ENCODE measurements at places on chromosomes 13 and 19.
A peak's percentile ranks its signal among the peaks of the same experiment; 100 is the strongest.

- DNase-seq, result no peak
Measured at GRCh38 chr13:55062662-55063061, 2034.0 kb downstream of the OLFM4 start.

GRCh38 chr19:32652894-32653598 is 21.9 kb downstream of the ANKRD27 start:
- peak; percentile 33 for DNase-seq

DNA sequence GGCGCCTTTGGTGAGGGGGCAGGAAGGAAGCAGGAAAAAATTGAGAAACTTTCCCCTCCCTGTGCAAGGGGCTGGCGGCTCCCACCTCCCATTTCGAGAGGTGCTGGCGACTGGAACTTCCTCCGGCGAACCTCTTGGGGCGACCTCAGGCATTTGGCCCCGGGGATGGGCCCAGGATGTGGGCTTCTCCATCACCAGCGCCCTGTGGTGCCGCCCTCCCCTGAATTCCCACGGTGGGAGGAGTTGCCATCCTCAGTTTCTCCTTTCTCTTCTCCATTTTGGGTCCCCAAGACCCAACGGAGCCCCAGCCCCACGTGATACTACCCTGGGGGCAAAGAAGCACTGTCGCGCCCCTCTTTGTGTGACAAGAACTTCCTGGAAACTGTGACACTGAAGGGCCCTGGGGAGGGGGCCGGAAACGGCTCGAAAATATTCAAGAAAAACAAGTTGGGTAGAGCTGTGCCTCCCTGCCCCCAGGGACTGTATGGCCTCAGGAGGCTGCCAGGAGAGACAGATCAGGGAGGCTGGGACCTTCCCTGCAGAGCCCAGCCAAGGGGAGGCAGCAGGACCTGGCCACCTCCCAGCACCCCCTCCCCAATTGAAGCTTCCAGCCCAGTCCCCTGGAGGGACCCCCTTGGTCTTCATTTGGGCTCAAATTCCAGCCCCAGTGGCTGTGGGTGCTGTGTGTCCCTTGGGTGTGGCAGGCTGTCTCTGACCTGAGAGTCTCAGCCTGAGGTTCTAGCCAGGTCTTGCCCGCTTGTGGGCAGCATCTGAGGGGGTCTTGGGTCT is 16.2 kb upstream of the AP1M2 start:
- DNase-seq, result no peak

- no peak for DNase-seq
Measured at GRCh38 chr19:48856921-48857320, 11.5 kb downstream of the PLEKHA4 start.

GRCh38 chr13:35979361-35979951 is 151.7 kb downstream of the DCLK1 start:
- no peak for DNase-seq

DNA sequence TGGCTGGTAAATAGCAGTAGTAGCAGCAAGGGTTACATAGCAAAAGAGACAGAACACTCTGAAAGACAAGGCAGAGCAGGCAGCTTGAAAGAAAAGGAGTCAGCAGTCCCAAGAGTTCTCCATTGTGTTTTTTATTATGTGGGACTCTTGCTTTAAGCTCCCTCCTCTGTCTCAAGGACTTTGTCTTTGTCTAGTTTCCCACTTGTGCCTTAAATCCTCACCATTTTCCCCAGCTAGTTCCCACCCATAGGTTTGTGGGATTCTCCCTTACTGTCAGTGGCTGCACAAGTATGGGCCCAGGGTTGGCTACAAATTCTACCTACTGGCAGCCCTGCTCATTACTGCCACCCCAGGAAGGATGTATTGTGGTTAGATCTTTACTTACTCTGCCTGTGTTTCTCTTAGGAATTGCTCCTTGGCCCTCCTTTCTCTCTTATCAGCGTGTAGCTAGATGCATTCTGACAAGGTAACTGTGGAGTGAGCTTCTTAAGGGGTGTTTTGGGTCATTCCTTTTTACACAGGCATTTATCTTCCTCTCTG is 413.4 kb upstream of the PCDH9 start:
- DNase-seq, result no peak

DNA sequence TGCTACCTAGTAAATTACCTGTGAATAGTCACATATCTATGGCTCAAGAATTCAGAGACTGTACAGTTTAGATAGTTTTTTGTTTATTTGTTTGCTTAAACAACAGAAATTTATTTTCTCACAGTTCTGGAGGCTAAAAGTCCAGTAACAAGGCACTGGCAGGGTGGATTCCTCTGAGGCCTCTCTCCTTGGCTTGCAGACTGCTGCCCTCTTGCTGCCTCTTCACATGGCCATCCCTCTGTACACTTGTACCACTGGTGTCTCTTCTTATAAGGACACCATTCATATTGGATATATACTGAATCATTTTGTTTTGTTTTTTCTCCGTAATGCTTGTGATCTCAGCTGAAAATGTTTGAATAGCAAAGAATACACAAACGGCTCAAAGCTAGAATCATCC is 56.4 kb upstream of the MIR17HG start:
- no peak for DNase-seq

DNA sequence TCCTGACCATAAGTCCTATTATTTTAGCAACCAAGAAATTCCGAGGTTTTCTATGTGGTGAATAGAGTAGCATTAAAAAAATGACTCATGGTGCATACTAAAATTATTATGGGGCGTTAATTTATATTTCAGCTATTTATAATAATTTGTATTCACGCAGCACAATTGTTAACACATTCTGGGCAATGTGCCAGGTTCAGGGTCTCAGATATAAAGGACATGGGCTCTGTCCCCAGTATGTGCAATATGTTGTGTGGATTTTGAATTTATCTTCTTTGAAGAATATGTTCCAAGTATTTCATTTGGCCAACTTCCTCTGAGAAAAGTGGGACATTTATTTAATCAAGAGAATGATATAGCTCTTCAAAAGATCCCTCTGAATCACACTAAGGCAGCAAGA is 1434.7 kb upstream of the PRR20A start:
- peak; percentile 70 for DNase-seq

- no peak for DNase-seq
Measured at GRCh38 chr19:27746691-27747380, 1466.1 kb downstream of the UQCRFS1 start.

- DNase-seq, result no peak
Measured at GRCh38 chr19:54339646-54340358, 840 bp upstream of the LILRA4 start.

DNA sequence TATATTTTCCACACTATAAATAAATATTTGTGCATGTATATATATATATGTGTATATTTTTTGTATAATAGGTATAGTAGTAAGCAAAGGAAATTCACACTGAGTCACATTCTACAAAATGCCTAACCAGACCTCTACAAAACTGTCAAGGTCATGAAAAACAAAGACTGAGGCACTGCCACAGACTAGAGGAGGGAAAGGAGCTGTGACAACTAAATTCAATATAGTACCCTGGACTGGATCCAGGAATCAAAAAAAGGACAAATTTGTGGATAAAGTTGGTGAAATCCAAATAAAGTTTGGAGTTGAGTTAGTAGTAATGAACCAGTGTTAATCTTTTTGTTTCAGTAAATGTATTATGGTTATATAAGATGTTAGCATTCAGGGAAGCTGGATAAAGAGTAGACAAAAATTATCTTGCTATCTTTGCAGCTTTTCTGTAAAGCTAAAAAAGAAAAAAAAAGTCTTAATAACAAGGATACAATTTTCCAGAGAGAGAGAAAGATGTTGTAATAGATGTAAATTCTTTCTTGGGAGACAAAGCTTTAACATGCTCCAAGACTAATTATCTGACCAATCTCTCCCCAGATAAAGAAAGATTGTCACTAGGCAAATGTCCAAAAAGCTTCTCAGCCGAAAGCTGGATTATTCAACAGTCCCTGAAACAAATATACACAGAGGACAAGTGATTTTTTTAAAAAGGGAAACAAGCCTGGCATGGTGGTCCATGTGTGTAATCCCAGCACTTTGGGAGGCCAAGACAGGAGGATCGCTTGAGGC is 19.1 kb downstream of the SYDE1 start:
- no peak for DNase-seq

DNA sequence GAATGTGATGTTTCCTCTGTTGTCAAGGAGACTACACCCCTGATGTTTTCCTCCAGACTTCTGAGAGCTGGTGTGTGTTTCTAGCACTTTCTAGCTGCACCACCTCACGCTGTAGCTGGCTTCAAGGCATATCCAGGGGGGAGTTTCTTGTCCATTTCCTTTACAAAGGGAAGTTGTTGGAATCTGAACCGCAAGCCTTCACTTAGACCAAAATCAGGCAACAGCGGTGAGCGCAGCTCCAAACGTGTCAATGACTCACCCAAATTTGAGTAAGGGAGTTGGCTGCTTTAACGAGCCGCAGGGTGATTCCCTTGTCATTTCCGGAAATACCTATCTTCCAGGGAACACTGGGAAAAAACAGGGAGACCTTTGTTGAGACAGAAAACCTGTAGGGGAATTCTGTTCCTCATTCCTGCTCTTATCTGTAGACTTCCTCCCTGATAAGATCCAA is 2.5 kb downstream of the LDLR start:
- DNase-seq, result no peak

DNA sequence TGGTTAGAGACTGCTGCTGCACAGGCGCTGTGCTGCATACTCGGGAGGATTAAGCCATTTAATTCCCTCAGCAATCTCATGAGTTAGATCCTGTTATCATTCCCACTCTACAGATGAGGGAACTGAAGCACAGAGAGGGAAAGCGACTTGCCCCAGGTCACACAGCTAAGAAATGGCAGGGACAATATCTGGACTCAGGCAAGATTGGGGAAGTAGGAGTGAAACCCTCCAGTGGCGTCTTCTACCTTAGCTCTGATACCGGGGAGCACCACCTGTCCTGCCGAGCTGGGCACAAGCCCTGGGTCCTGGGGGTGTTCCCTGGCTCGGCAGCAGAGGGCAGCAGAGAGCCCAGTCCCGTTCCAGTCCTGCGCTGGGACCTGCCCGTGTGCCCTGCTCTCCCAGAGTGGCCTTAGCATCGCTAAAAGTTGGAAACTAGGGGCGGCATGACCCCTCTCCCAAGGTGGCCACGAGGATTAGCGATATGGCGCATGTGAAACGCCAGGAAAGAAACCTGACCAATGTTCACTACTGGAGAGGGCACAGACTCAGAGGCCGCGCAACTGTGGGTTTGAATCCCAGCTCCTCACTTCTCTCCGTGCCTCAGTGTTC is 20.5 kb downstream of the CYTH2 start:
- peak; percentile 54 for DNase-seq

- DNase-seq, result no peak
Measured at GRCh38 chr19:18131841-18132596, 20.9 kb upstream of the PIK3R2 start.

DNA sequence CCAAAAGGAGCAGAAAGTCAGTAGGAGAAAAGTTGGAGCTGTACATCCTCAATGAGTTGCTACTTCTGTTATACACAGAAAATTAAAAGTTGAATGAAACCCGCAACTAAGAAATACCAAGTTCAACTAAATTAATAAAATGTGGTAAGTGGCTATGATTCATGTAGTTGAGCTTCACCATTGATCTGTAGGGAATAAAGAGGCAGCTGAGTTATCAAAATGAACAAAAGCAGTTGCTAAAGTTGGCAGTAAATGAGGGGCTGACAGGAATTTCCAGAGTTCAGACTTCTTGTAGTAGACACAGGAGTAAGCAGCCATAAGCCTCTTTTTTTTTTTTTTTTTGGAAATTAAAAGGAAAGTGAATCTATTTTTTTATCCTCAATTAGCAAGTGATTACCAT is 234.6 kb downstream of the POSTN start:
- DNase-seq, result no peak

DNA sequence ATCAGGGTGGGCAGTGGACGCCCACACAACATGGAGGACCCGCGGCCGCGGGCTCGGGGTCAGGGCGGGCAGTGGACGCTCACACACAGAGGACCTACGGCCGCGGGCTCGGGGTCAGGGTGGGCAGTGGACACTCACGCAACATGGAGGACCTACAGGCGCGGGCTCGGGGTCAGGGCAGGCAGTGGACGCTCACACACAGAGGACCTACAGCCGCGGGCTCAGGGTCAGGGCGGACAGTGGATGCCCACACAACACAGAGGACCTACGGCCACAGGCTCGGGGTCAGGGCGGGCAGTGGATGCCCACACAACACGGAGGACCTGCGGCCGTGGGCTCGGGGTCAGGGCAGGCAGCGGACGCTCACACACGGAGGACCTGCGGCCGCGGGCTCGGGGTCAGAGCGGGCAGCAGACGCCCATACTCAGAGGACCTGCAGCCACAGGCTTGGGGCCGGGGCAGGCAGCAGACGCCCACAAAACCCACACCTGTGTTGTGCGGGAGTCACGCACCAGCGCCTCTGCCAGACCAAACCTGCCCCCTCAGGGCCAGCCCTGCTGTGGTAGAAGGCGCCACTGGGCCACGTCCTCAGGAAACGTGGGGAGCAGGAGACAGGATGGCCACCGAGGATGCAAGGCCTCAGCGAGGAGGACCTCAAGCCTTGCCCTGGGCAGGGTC is 27.6 kb upstream of the C13orf46 start:
- no peak for DNase-seq

DNA sequence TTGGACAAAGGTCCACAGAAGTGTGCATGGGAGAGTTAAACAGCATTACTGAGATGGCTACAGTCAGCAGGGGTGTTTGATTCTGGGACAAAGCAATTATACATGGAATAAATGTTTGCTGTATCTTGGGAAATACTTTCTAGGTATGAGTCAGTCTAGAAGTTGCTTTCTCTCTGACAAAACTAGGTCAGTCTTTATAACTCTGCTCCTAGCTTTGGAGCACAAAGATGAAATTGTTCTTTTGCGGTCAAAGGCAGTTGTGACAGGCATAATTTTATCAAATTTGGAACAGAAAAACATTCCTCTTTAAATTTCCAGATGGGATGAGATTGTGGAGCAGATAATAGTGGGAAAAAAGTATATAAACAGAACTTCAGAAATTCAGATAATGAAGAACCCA is 1045.4 kb upstream of the MIR17HG start:
- DNase-seq, result no peak

DNA sequence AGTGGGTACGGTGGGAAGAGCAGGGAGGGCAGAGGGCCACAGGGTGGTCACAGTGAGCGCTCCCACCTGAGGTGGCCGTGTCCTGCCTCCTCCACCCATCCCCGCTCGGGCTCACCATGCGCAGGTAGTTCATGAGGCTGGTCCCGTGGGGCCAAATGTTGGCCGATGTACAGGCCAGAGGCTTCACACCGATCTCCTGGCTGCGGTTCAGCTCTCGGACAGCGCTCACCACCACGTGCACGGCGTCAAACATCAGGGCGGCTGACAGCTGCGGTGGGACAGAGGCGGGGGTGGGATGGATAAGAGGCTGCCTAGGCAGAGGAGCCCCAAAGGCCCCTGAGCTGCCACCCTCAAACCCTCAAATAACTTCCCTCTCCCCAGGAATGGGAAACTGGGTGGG is 15.8 kb downstream of the GRIK5 start:
- no peak for DNase-seq

- peak; percentile 67 for DNase-seq
Measured at GRCh38 chr13:101417043-101417406, 717 bp upstream of the NALCN start.

GRCh38 chr13:38024431-38024830 is 154.9 kb upstream of the TRPC4 start:
- no peak for DNase-seq

GRCh38 chr19:2321565-2322283 is 6.7 kb downstream of the LSM7 start:
- DNase-seq, result no peak
